M059J (cell line): ENCODE measurements at places on chromosomes 5 and 9.

DNA sequence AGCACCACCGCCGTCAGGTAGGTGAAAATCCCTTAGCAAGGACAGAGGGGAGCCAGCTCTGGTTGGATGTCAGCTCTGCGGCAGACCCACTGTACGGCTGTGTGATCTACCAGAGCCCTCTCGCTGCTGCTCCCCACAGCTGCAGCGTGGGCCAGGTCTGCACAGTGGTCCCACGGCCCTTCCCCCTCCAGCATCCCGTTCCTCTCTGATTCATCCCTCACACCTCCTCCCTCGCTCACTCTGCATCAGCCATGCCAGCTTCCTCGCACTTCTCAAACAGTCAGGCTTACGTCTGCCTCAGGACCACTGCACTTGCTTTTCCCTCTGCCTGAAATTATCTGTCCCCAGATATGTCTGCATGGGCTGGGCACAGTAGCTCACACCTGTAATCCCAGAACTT, 26.6 kb upstream of the CFAP157 start:
- no peak for DNase-seq

DNA sequence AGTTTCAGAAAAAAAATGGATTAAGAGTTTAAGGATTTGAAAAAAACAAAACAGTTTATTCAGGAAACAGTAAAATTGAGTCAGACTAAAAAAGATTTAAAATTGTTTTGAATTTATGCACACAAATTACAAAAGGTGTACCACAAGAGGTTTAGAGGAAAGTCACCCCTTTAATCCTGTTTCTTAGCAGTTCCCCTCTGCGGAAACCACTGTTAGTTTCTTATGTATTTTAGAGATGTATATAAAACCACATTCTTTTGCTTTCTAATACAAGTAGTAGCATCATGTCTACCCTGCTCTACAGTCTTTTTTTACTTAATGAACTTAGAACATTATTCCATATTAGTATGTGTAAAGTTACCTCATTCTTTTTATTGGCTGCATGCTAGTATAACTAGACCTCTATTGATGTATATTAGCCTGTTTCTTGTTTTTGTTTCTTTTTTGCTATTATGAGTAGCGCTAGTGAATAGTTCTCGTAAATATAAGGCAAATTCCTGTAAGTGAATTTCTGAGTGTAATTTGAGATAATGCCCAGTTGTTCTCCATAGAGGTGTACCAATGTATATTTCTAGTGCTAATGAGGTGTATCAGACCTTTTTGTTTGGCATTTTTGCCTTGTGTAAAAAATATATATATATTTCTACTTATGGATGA, 20.0 kb downstream of the GPBP1 start:
- no peak for DNase-seq

GRCh38 chr9:120872791-120873502, 4.0 kb downstream of the PHF19 start:
- no peak for DNase-seq

- no peak for DNase-seq
Observed at GRCh38 chr5:152477536-152477935, 72.5 kb upstream of the NMUR2 start.

- no peak for DNase-seq
Observed at GRCh38 chr5:154396128-154396527, 49.7 kb upstream of the SAP30L start.

DNA sequence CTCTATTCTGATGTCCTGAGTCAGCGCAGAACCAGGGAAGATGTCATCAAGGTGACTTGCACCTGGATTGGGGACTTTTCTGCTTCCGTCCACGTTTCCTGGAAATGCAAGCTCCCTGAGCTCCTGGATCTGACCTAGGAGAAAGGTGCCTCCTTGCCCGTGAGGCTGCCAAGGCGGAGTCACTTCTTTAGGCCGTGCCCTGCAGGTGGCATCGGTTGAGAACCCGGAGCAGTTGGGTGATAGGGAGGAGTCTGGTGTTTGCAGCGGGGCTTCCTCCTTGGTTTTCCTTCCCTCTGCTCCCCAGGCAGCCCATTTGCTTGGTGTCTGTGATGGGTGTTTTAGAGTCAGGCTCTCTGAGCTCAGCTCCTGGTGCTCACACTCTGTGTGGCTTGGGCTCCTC, 15.2 kb downstream of the NANS start:
- no peak for DNase-seq

DNA sequence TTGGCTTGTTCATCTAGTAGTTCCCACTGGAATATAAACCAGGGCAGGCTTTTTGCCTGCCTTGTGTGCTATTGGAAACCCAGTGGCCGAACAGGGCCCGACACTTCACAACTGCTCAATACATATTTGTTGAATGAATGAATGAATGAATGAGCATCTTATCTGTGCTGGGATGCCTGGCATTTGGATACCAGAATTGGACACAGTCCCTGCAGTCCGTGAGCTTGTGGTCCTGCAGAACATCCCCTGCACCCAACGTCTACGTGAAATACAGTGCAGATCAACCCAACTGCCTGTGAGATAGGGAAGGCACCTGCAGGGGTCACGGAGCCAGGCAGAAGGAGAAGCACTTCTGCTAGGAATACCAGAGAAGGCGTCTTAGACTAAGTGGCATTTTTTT, 30.0 kb upstream of the COL15A1 start:
- no peak for DNase-seq

DNA sequence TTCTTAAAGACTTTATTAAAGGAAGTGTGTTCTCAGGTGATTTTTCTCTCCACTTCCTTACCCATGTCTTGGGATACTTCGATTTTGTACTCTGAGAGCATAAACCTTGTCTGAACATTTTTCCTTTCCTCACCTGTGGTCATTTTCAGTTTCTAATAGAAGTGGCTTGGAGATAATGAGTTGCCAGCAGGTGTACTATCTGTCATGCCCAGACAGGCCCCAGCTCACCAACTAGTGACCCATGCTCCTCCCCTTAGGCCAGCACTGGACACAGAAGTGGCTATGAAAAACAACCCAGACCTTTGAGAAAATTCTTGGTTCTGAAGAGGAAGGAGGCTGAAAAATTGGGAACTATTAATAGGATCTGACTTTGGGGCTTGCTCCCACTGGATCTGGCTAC, 49.2 kb upstream of the SMIM32 start:
- DNase-seq, result no peak

- no peak for DNase-seq
Observed at GRCh38 chr5:73295447-73295846, 122.5 kb downstream of the TMEM174 start.

DNA sequence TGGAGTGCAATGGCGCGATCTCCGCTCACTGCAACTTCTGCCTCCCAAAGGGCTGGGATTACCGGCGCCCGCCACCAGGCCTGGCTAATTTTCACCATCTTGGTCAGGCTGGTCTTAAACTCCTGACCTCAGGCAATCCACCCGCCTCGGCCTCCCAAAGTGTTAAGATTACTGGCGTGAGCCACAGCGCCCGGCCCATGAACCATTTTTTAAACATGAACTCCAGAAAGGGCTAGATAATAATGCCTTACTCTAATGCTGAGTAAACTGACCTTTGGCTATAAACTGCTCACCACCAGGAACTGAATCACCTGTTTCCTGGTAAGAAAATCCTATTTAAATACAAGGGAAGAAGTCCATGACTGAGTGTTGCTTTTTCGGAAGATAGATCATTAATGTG, 23.2 kb upstream of the DAB2 start:
- DNase-seq, result peak; percentile 70

DNA sequence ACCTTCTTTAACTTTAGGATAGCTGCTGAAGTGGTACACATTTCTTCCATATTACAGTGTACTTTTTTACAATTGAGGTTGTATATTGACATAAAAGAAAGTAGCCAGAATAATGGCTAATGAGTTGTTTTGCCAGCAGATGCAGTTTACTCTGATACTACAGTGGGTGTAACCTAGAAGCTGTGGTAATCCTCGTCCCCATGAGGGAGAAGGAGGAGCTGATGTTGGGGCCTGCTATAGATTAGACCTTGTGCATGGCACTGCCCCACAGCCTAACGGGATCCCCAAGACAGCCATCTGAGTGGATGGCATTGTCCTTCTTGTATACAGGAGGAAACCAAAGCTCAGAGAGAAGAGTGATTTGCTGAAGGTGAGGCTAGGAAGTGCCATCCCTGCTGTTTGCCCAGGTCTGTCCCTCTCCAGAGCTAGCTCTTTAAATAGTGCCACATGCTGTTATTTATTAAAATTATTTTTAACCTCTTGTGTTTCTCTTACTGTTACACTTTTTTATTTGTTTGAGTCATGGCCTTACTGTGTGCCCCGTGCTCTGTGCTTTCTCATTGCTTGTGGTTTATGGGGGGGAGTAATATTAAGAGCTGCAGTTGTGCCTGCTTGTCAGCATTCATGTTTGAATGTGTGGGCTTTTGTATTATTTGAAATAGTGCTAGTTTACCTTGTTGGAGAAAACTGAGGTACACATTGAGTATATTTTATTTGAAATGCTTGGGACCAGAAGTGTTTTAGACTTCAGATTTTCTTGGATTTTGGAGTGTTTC, 65.3 kb downstream of the ICE1 start:
- no peak for DNase-seq

DNA sequence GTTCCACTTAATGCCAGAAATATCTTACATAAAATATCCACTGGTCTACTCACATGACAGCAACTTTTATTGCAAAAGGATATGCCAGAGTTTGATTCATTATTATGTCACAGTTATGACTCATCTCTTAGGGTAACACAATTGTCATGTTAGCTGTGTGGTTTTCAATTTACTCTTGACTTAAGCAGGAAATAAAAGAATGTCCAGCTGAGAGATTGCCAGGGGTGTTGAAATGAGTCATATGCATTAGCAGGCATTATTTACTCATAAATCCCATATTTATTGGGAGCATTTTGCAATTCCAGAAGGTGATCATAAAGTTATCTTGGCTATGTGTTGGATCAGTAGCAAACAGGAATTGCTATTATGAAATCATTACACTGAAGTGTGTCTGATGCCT, 1164.6 kb upstream of the CDH18 start:
- DNase-seq, result peak; percentile 94

DNA sequence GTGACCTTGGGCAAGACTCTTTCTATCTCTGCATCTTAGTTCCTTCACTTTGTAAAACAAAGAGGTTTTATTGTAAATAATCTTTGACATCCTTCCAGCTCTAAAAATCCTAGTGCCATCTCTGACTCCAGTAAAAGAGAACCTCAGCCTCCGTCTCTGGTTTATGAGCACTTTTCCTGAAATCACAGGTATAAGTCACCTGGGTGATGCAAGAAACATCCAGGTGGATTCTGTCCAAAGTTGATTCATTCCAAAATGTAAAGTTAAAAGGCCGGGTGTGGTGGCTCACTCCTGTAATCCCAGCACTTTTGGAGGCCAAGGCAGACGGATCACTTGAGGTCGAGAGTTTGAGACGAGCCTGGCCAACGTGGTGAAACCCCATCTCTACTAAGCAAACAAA, 21.1 kb upstream of the UBAP2 start:
- DNase-seq, result no peak
